ENCODE measurements at places on chromosomes 7 and 10.

- DNase-seq: no peak
Measured at GRCh38 chr7:151429560-151430331, 10.2 kb downstream of the CRYGN start.

DNA sequence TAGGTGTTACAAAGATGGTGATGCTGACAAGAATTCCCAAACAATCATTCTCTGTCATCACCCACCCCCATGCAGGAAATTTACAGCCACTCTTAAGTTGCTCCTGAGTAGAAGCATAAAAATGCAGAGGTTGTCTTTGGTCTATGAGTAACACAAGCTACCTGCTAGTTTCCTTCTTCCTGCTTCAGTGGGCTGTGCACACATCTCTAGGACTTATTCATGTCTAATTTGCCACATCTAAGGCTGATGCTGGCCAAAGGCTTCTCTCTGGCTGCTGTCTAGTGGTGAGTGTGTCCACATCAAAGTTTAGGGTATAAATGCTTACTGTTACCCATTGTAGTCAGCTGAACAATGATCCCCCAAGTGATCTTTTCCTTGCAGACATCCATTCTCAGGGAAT is 662.5 kb downstream of the TYW1 start:
- DNase-seq: no peak

GRCh38 chr7:36639826-36640225 is 84.5 kb downstream of the AOAH start:
- no peak for DNase-seq

DNA sequence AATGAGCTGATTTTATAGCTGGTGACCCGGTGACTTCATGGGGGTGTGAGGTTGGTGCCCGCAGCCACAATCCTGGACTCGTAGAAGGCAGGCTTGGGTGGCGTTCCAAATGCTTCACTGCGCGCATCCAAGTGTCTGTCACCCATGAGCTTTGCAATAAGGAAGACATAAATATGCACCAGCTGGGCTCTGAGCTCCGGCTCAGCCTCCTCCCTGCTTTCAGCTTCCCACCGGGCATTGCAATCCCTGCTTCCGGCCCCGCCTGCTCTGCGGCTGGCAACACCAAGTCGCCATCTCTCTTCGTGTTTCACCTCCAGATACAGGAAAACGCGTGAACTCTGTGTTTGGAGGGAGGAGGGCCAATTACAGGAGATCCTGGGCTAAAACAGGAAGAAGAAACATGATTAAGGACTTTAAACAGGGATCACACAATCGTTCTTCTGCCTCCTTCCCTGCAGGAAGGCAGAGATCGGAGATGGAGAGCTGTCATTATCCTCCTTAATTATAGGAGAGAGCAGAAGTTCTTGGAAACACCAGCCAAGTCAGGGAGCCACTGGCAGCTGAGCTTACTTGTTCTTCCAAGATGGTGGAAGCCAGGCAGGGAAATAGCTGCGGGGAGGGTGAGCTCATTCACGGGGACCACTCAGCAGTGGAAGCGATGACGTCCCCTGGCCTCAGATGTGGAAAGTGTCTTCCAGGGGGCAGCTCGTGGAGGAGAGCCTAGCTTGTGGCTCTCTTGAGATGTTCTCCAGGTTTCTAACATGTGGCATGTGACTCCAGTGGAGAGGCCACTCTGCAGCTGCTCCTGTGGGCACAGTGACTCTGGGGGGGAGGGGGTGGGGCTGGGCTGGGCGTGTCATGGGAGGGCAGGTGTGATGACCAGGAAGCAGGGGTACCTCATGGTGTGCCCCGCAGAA is 134.9 kb downstream of the CAMK1D start:
- no peak for DNase-seq

- DNase-seq: no peak
Measured at GRCh38 chr7:1736484-1736817, 66.4 kb downstream of the ELFN1 start.

DNA sequence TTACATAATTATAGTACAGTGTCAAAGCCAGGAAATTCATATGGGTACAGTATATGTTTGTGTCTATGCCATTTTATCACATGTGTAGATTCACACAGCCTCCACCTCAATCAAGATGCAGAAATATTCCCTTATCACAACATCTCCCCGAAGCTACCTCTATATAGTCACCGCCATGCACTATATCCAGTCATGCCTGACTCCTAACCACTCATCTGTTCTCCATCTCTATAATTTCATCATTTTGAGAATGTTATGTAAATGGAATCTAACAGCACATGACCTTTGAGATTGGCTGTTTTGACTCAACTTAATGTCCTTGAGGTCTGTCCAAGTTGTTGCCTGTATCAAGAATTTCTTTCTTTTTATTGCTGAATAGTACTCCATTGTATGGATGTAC is 22.3 kb upstream of the SLC25A13 start:
- no peak for DNase-seq

GRCh38 chr7:12066521-12066920 is 144.6 kb upstream of the TMEM106B start:
- no peak for DNase-seq

- no peak for DNase-seq
Measured at GRCh38 chr7:102981451-102981850, 68.7 kb downstream of the LRRC17 start.

- no peak for DNase-seq
Measured at GRCh38 chr10:5040010-5040673, 36.5 kb upstream of the AKR1C2 start.

GRCh38 chr10:122498521-122498920 is 37.2 kb downstream of the HTRA1 start:
- DNase-seq: no peak

DNA sequence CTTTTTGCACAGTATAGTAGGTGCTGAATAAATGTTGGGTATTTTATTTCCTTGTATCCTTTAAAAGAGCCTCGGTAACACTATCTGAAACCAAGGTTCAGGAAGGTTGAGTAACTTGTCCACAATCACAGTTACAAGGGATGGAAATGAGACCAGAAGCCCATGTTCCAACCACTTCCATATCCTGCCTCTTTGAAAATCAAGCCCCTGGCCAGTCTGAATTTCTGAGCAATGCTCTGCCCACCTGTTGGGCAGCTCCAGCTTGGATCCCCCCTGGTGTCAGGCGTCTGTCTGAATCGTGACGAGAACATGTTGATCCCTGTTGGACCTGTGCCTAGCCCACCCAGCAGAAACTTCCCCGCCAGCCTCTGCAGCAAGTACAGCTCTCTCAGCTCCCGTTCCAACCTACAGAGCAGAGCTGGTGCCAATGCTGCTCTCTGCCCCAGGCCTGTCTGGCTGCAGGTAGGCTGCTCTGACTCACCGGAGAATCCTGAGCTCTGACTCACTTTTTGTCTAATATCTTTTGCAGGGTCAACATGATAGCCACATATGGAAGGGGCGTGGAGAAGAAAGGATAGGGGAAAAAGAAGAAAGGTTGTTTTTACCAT is 595.5 kb downstream of the INHBA start:
- DNase-seq: no peak

DNA sequence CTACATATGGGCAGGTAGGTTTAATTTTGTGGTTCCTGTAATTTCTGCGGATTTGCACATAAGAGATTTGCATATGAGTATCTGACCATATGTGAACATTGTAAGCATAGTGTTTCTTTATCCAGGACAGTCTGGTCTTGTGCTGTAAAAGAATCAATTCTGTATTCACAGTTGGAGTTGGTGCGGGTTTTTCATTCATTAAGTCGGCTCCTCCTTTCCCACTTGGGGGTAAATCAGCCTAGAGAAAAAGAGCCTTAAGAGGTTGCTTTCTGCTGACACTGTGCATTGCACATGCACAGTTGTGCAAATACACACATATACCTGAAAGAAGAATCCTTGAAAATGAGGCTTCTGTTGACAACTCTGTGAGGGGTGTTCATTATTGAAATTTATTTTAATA is 6.1 kb upstream of the CYP26C1 start:
- DNase-seq: peak; percentile 65

- no peak for DNase-seq
Measured at GRCh38 chr7:121020989-121021969, 32.8 kb downstream of the CPED1 start.
